ENCODE measurements at places on chromosomes 4 and X.

DNA sequence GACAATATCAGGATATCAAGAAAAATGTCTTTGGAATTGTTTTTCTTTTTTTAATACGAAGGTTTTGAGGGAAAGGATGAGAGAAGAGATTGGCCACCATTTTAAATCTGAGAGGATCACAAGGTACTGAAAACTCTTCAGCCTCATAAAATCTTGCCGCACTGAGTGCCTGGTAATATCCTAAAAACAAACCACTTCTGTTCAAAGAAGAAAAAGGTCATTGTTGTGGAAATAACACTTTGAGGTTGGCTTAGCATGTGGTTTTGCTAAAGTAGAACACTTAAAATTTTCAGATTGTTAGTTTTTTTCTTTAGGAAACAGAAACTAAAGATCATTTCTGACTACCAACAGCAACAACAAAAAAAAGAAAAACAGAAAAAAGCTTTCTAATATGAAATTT is 1.0 kb upstream of the CLDN22 start:
- no peak for DNase-seq

- DNase-seq = no peak
These were observed 7.1 kb upstream of the TMEM35A start for GRCh38 chrX:101071582-101071981.

- no peak for DNase-seq
These were observed 169.7 kb downstream of the FRMPD4 start for GRCh38 chrX:12307961-12308360.

DNA sequence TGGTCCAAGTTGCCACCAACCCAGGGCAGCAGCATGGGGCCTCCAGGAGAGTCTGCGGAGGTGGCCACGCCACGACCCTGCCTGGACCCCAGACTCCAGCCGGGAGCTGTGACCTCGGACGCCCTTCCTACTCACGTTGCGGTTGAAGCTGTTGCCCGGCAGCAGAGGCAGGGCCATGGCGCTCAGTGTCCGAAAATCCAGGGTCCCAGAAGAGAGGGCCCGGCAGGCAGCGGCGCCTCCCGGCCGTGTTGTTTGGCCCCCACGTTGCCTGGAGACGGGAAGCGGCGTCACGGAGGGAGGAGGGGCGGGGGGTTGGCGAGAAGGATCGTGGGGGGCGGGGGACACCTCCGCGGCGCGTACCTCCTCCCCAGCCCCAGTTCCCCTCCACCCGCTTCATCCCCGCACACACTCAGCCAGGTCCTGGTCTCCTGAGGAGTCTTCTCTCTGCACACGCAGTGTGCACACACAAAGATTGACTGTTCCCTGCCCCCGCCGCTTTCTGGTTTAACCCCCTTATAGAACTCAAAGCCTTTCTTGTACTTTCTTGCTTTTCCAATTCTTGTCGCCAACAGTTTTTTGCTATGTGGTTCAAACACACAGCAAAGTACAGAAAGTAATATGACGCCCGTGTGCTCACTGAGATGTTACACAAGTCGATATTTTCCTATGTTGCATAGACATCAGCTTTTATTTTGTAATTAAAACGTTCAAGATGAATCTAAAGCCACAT is at the start of gene EFHC2:
Gene EFHC2 (minus strand): TSS at position 261 of the 730 bp plus-strand sequence. CDS start 84 bp downstream, at position 177.
- peak; percentile 12 for DNase-seq

GRCh38 chr4:12729384-12729783 is 754.8 kb downstream of the RAB28 start:
- no peak for DNase-seq

- no peak for DNase-seq
These were observed 26.2 kb upstream of the BOD1L1 start for GRCh38 chr4:13653766-13654161.

DNA sequence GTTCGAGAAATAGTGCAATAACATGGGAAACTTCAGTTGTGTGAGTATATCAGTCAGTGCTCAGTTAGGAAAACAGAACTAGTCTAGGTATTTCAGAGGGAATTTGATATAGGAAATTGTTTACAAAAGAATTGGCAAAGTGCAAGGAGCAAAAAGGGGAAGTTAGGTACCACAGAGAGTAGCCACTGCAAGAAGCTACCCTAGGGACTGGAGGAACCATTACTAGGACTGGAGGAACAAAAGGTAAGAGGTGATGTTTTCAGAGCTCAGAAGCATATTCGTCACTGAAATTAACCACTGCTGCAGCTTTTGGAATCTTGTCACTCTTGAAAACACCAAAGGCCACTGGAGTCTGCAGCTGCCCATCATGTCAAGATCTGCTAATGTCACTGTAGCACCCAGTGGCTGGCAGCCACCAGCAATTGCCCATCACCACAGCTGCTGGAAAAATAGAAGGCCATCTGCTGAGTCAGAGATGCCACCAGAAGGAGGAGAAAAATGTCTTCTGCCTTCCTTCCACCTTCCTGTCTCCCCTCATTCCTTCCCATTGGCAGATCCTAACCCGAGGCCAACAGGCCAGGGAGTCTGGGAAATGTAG is 160.6 kb upstream of the RPS6KA3 start:
- no peak for DNase-seq

- DNase-seq = no peak
These were observed 144.4 kb downstream of the GLRA2 start for GRCh38 chrX:14673764-14674163.

DNA sequence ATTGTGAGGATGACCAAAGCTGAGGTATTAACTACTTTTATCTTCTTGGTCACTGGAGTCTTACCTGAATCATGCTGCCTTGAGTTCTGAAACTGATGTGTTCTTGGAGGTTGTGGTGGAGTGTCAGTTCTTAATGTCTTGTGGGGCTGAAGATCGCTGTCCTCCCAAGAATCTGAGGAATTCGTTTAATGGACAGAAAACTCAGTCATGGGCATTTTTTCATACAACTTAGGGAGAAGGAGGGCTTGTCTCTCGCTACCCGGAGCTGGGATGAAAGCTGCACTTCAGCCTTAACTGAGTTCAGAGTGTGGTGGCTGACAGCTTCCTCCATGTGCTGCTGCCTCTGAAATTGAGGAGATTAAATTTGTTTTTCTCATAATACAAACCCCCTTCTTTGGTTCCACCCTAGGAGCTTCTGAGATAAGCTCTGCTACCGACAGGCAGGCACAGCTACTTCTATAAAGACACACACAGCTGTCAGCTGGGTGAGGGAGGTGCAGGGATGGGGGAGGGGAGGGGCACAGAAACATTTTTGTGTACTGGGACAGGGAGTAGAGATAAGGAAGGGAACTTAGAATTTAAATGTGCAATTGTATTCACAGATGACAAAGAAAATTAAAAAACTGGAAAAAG is 30.8 kb downstream of the RBBP7 start:
- no peak for DNase-seq

- DNase-seq = no peak
These were observed 196.3 kb upstream of the ANXA3 start for GRCh38 chr4:78355306-78355705.

DNA sequence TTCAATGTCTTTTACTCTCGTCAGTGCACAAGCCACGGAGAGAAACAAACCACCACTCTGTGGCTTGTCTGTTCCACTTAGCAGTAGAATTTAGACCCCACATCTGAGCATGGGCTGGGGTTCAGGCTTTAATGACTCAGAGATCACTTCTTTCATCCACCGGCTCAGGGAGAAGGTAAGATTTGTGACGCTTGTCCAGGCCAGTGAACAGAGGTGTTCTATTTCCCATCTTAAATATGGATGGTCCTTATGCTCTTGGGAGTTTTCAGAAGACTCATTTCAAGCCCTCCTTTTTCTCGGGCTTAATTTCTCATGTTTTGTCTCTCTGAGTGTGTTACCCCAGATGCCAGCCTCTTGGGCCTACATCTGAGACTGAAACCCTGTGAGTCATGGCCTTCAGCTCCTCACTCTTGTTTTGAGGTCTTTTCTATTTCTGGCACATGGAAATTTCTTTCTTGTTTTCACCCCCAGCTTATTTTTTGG is 127.4 kb upstream of the SFRP2 start:
- no peak for DNase-seq

DNA sequence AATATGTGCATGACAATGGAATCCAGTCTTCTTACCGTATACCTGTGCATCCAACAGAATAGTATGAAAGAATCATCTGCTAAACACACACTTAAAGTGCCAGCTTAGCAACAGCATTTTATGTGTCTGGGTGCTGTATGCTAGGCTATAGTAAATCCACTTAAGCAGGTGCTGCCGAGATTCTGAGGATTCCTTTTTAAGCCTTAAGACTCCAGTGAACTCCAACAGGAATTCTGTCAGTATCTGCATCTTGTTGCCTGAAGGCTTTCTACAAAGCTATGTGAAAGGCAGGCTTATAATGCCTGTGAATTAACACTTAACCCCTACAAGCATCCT is 1076.4 kb upstream of the PABPC4L start:
- no peak for DNase-seq

GRCh38 chr4:57042711-57043169 is 64.0 kb downstream of the POLR2B start:
- DNase-seq = no peak

GRCh38 chrX:17494216-17494615 is 119.2 kb downstream of the NHS start:
- DNase-seq = no peak

- DNase-seq = no peak
These were observed 305.4 kb upstream of the NDST4 start for GRCh38 chr4:115418635-115419396.

- no peak for DNase-seq
These were observed 6.1 kb downstream of the LAGE3 start for GRCh38 chrX:154472685-154473632.

DNA sequence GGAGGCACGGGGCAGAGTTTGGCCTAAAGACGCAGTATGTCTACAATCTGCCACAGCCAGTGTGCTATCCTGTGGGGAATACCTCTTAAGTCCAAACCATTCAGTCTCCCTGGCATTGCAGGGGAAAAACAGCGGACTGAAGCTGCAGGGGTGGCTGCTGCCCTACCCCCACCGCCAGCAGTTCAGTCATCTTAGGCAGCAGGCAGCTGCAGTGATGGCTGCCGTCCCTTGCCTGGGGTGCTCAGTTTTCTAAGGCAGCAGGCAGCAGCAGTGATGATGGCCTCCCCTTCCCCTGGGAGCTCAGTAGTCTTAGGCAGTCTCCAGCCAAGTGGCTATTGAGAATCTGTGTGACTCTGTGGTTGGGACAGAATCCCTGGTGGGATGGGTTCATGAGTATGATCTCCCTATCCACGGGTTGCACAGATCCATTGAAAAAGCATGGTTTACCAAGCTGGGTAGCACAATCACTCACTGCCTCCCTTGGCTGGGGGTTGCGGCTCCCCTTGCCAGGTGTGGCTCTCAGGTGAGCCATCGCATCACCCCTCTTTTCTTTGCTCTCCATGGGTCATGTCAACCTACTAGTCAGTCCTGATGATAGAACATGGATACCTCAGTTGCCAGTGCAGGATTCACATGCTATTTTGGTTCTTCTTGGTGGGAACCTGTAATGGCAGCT is 48.9 kb upstream of the GRID2 start:
- no peak for DNase-seq

DNA sequence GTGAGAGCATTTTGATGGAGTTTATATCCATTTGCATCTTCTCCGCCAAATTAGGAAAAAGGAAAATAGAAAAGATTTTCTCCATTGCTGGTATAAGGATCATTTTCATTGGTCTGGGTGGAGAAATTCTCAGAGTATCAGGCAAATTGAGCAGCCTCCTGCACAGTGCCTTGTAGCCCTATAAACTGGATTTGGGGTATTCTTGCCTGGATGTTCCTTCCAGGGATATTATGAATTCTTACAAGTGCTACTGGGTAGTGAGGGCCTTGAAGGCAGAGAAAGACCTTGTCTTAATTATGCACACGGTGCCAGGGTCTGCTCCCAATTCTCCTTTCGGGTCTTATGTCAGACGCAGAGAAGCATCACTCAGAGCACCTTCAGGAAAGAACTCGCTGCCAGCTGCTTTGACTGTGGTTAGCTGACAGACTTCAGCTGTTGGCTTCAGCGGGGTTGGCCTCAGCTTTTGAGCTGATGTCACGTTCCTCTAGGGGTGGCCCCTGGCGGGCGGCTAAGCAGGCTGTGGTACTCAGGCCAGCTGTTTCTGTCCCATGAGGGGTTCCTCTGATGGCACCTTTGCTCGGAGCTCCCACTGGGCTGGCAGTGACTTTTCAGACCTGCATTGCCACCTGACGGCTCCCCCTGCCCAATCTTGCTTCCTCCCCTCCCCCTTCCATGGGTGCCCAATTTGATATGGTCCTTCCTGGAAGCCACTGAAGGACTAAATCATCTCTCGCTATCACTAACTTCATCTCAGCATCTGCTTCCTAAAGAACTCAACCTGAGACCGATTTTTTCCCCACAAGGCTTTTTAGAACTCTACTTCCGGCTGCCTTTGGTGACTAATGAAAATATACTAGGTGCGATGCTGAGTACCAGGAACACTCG is 519.5 kb downstream of the BCOR start:
- no peak for DNase-seq

DNA sequence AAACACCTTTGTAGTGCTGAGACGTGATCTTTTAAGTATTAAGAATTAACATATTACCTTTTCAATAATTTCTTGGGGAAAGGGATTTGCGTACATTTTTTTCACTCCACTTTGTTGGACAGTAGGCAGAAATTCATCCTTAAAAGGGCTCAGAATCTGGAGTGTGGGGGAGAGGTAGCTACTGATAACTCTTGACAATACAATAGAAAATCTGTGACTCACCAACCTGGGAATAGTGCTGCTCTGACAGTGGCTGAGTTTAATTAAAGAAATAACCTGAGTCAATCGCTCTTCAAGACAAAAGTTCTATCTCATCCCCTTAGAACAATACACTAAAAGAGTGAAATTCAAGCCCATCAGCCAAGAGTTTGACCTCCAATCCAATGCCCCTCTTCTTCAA is 60.2 kb downstream of the SLC9A7 start:
- no peak for DNase-seq

DNA sequence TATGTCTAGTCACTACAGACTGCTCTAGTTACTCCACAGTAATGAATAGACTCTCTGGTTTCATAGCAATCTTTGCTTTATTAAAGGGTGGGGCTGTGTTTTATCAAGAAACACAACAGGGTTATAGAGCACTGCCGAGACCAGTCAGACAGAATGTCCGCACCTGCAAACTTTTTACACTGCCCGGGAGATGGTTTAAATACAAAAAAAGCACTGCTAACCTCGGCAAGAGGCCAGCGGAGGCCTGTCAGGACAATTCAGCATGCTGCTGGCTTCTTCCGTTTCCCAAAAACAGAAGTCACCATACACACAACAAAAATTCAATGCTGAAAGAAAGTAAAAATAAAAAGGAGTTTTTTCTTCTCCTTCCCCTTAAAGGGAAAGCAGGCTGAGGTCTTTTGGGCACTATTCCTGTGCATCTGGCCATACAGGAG is 67.4 kb downstream of the IRF2 start:
- DNase-seq = no peak

DNA sequence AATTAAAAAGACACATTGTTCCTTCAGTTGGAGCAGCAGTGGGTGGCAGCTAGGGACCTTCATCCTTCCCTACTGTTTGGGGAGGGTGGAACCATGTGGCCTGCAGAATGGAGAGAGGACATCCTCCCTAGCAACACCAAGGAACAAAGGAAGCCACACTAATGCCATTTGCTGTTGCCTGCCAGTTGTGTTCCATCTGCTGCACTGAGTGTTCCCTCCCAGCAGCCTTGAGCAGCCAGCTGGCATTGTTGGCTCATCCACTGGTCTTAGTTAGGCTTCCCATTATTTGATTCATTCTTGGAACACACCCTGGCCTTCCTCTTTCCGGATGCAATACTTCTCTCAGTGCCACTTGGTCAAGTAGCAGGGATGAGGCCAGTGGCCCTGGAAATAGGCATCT is 25.0 kb upstream of the HMGB3 start:
- DNase-seq = no peak
